ENCODE measurements at places on chromosomes 5 and 9. TPM values are rescaled to one million over a fixed set of nuclear protein-coding genes. Genes with fewer than 3 reads are reported as not detected.

PCDHAC1 gene
- total RNA-seq: not detected

NOXA1 gene
- total RNA-seq: 7.7 TPM

KIF4B gene
- total RNA-seq: not detected

ADAMTS2 gene
- not detected for total RNA-seq

EPB41L4B gene
- total RNA-seq: not detected

RGS3 gene
- total RNA-seq: 6.1 TPM

WNK2 gene
- 0.19 TPM for total RNA-seq

CARTPT gene
- not detected for total RNA-seq

TEK gene
- not detected for total RNA-seq

DNAJC18 gene
- 7.5 TPM for total RNA-seq
